ENCODE measurements at places on chromosomes 4 and X.

- DNase-seq: peak; percentile 5
These were observed 59.3 kb downstream of the MAD2L1 start for GRCh38 chr4:120007191-120007871.

GRCh38 chrX:101394372-101394771 lies 3.6 kb downstream of the RPL36A start:
- no peak for DNase-seq

DNA sequence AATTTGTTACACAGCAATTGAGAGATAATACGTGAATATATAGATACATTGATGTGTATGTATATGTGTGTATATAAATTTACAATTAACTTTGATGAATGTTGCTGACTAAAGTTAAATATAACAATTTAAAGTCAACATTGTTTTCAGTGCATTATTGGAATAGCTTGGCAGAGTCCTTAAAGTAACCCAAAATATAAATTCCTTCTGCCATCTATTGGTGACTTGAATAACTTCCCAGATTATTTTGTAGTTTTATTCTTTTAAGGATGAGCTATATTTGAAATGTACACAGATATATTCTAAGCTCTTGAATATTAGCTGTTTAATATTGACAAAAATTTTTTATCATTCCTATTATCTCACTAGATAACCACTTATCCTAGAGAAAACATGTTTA lies 298.2 kb upstream of the FSTL5 start:
- no peak for DNase-seq

GRCh38 chrX:74925225-74926088 lies at the start of gene NEXMIF:
Gene NEXMIF (minus strand): TSS chrX:74925452.
- DNase-seq: peak; percentile 24

GRCh38 chrX:5388087-5388486 lies 840.6 kb downstream of the NLGN4X start:
- no peak for DNase-seq

DNA sequence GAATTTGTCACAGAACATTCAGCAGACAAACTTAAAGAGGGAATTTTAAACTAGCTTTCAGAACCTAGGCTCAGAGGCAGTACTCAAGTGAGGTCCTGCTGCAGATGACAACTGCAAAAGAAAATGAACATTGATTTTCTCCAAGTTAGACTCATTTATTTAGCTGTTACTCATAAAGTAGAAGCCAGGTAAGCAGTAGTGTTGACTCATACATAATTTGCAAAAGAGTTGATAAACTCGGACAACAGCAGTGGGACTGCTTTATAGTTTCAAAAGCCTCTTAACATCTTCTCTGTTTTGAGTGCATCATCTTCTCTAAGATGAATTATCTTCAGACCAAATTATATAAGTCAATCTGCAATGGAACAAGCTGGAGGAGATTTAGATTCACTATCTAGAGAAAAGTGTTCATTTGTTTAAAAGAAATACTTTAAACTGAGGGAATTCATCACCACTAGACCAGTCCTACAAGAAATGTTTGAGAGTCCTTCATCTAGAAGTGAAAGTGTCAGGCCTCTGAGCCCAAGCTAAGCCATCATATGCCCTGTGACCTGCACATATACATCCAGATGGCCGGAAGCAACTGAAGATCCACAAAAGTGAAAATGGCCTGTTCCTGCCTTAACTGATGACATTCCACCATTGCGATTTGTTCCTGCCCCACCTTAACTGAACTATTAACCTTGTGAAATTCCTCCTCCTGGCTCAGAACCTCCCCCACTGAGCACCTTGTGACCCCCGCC lies 49.5 kb downstream of the COQ2 start:
- no peak for DNase-seq

DNA sequence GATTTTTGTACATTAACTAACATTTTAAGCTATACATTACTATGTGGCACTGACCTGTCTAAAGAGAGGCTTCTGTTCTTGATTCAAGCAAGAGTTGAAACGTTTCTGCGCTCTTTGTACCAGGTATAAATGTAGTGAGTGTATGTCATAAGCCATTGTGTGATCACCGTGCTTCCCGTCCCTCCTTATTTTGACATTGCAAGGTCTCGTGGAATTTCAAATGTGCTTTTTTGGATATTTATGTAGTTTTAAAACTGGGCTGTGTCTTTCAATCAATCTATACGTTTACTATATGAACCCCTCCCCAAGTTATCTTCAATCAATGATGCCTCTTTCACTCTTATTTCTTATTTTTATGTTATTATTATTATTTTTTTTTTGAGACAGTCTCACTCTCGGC lies at the start of gene KLHL15:
Gene KLHL15 (minus strand): TSS at position 101 of the 400 bp plus-strand sequence. CDS start 20,493 bp downstream, outside the sequence.
- no peak for DNase-seq

DNA sequence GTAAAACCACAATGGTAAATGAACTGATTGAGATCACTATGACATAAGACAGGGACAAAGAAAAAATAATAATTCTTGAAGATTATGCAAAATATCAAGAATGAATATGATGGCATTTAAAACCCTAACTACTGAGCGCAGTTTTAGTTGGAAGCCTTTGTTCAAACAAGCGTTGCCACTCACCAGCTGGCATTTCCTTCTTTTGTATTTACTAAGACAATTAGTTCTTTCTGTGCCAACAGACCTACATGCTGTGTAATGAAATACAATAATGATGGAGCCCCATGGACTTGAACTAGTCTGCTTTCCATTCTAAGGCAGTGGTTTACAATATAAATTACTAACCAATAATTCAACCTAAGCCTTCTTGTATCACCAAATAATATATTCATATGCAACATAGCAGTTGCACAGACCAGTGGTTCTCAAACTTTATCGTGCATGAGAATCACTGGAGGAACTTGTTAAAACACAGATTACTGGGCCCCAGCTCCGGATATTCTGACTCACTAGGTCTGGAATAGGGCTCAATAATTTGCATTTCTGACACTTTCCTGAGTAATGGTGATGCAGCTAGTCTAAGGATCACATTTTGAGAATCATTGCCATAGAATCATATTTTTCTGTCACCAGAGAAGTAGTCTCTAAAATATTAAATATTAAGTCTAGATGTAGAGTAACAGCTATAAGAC lies 196.4 kb upstream of the MAGEB18 start:
- no peak for DNase-seq

DNA sequence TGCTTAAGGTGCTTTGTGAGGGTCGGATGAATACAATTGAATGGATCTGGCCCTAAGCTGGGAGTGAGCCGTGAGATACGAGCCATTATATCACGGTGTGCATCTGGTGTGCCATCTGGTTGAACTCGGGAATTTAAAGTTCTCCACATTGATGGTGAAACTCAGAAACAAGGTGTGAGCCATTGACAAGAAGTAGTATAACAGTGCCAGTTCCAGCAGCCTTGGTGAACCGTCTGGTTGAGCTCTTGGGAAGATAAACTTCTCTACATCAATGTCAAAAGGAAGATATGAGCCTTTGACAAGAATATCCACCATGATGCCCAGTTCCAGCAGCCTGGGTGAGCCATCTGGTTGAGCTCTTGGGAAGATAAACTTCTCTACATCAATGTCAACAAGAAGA lies 5.0 kb upstream of the CSF2RA start:
- DNase-seq: no peak

DNA sequence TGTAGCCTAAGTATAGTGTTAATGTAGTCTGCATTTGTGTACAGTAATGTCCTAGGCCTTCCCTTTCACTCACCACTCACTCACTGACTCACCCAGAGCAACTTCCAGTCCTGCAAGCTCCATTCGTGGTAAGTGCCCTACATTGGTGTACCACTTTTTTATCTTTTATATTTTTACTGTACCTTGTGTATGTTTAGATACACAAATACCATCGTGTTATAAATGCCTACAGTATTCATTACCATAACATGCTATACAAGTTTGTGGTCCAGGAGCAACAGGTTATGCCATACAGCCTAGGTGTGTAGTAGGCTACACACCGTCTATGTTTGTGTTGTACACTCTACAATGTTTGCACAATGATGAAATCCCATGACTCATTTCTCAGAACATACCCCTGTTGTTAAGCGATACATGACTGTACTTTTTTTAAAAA lies 15.4 kb downstream of the TSPAN5 start:
- DNase-seq: no peak

DNA sequence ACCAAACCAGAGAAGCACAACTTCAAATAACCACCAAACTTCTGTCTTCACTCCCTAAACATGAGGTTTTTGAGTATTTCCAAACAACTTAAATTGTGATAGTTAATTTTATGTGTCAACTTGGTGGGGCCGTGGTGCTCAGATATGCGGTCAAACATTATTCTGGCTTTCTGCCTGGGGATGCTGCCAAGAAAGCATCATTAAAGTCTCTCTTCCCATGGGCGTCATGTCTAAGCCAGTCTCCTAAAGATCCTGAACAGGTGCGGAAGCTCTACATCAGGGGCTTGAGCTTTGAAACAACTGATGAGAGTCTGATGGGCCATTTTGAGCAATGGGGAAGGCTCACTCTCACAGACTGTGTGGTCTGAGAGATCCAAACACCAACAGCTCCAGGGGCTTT lies 24.1 kb upstream of the SOD3 start:
- no peak for DNase-seq

GRCh38 chr4:123043793-123044425 lies 121.5 kb upstream of the NUDT6 start:
- no peak for DNase-seq

DNA sequence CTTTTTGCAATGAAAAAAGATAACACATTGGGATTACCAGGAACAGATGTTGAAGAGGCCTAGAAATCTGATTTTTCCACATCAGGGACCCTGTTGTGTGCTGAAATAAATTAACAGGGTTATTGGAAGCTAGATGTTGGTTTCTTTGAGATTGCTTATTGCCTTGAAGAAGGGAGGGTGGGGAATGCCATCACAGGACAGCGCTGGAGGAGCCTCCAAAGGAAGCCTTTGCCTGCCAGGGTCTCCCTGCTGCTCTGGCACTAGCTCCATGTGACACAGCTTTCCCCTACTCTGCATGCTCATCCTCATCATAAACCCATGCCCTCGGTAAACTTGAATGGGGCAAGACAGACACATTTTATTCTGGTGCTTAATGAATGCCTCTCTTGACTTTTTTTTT lies 76.1 kb downstream of the MID1IP1 start:
- DNase-seq: no peak

- no peak for DNase-seq
These were observed 48.8 kb upstream of the GALNT7 start for GRCh38 chr4:173119818-173120217.

- no peak for DNase-seq
These were observed 112.1 kb upstream of the NAP1L5 start for GRCh38 chr4:88809576-88810219.

- no peak for DNase-seq
These were observed 31.2 kb downstream of the PHEX start for GRCh38 chrX:22063284-22063683.
